ENCODE measurements at places on chromosomes 2 and 18. TPM values are rescaled to one million over a fixed set of nuclear protein-coding genes. Genes with fewer than 3 reads are reported as not detected.

Gene CNNM4
- total RNA-seq: 2.7 TPM

Gene C2orf78
- not detected for total RNA-seq

Gene SGO2
- 2.6 TPM for total RNA-seq

Gene FHOD3
- 7.0 TPM for total RNA-seq

Gene KCNJ13
- not detected for total RNA-seq

Gene HOXD1
- not detected for total RNA-seq

Gene GCA
- 6.1 TPM for total RNA-seq

Gene DPY30
- 40.0 TPM for total RNA-seq

Gene ATAD2B
- total RNA-seq: 7.5 TPM

Gene OTOS
- not detected for total RNA-seq

Gene TXNL4A
- 85.2 TPM for total RNA-seq

Gene ABHD3
- total RNA-seq: 7.8 TPM

Gene M1AP
- total RNA-seq: not detected

Gene NEU4
- not detected for total RNA-seq

Gene UGT1A5
- not detected for total RNA-seq

Gene KANSL3
- 27.6 TPM for total RNA-seq

Gene ELOA2
- not detected for total RNA-seq

Gene RBM44
- total RNA-seq: 0.30 TPM

Gene TFCP2L1
- total RNA-seq: not detected

Gene TTN
- total RNA-seq: 0.12 TPM

Gene ST3GAL5
- total RNA-seq: 29.5 TPM

Gene C2orf66
- total RNA-seq: 0.08 TPM

Gene LRRTM1
- not detected for total RNA-seq

Gene FBXO15
- total RNA-seq: 0.23 TPM

Gene ZNF396
- 1.6 TPM for total RNA-seq

Gene TMEM247
- not detected for total RNA-seq

Gene SMCHD1
- 40.6 TPM for total RNA-seq

Gene C2orf81
- 0.98 TPM for total RNA-seq

Gene RAX
- total RNA-seq: not detected

Data from smooth muscle cell of the coronary artery (primary cell).